ENCODE measurements at places on chromosomes 3 and 15.
A peak's percentile ranks its signal among the peaks of the same experiment; 100 is the strongest.

DNA sequence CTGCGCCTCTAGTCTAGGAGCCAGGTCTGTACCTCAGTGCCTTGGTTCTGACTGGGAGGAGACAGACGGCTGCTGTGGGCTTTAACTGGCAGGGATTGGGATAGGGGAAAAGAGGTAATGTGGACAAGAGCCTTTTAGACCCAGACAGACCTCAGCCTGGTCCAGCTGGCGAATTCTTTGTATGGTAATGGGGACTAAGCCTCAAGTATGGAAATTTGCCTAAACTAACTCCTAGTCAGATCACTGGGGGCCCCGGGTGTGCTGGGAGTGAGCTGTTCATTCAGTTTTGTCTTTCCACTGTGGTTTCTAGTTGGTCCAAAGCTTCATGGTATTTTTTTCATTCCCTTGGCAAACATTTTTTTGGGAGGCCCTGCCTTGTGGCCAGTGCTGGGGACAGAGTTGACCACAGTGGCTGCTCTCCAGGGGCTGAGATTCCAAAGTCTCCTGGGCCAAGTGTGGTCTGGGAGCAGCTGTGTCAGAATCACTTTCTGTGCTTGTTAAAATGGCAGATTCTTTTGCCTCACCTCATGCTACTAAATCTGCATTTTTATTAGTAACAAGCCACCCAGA lies 261.4 kb upstream of the C2CD4B start:
- DNase-seq, result no peak

GRCh38 chr3:98557324-98558010 lies 25.7 kb downstream of the GPR15 start:
- no peak for DNase-seq

DNA sequence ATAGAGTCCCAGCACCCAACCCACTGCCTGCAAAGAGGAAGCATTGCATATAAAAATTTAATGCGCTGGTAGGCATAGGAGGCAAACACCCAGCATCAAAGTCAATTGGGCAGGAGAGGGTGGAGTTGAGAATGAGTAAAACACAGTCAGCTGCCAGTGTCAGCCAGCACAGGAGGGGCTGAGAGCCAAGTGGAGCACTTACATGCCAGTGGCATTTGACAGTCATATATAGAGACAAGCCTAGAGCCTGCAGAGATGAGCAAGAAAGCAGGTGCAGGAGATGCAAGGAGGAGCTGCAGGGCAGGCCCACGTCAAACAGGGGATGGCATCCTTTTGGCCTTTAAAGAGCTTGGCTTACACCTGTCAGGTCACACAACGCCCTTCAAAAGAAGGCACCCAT lies 27.6 kb upstream of the ZFAND6 start:
- peak; percentile 62 for DNase-seq

GRCh38 chr3:119716998-119717397 lies 14.2 kb downstream of the CFAP91 start:
- no peak for DNase-seq

GRCh38 chr3:70615286-70615685 lies 302.8 kb upstream of the MDFIC2 start:
- no peak for DNase-seq

DNA sequence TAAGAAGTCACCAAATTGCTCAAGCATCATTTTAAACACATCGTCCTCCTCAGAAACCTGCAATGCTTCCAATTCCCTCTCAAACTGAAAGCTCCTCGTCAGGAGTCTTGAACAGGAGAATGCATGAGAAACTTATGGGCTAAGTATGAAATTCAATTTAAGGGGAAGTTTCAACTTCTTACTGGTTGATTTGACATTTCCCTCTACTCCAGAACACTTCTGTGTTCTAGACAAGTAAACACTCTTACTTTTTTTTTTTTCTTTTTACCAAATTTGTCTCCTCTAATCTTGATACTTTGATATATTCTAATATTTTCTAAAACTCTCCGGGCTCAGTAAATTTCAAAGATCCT lies 181.7 kb downstream of the RSL24D1 start:
- no peak for DNase-seq

DNA sequence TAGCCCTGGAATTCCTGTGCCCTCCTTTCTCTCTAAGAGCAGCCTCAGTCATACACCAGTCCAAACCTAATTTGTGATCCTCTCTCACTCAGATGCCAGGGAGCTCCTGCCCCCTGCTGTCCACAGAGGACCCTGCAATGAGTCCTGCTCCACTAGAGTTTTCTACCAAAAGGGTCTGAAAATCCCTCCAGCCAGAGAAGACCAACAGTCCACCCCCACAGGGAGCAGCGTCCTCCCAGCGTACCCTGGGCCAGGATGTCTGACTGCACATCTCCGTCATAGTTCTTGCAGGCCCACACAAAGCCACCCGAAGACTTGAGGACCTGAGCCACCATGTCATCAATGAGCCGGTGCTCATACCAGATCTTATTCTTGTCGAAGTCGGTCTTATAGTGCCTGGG lies 15.4 kb downstream of the IDH2 start:
- no peak for DNase-seq

- no peak for DNase-seq
These were observed 158.7 kb downstream of the GBE1 start for GRCh38 chr3:81602781-81603180.

DNA sequence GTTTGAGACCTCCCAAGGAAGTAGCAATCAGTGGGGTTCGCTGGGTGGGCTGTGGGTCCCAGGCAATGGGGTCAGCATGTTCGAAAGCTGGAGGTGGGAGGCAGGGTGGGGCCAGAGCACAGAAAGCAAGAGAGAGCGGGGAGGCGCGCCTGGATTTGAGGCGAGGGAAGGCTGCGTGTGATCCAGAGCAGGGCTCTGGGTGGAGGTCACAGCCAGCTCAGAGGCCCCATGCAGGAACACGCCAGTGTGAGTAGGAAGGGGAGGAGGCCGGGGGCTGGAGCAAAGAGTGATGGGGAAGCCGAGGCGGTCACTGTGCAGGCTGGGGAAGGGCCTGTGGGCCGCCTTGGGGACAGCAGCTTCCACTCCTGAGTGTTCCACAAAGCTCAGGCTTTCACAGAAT lies 8.8 kb downstream of the DNAJB8 start:
- DNase-seq, result no peak

DNA sequence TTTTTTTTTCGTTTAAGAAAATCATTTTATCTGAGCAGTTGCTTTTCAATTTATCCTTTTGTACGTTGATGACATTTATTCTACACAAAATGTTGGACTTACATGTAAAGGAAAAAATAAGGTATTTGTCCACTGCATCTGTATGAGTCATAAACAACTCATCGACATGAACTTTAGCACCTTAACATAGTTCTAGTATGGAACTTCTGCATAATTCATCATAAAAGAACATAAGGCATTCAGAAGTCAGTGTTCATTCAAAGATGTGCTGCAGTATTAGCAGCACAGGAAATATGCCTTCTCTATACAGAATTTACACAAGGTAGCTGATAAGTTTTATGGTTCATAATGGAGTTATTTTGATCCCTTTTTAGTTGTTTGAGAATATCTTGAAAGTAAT lies 801.6 kb downstream of the CADM2 start:
- no peak for DNase-seq

GRCh38 chr3:68483041-68483440 lies 449.3 kb downstream of the TAFA4 start:
- DNase-seq, result no peak

DNA sequence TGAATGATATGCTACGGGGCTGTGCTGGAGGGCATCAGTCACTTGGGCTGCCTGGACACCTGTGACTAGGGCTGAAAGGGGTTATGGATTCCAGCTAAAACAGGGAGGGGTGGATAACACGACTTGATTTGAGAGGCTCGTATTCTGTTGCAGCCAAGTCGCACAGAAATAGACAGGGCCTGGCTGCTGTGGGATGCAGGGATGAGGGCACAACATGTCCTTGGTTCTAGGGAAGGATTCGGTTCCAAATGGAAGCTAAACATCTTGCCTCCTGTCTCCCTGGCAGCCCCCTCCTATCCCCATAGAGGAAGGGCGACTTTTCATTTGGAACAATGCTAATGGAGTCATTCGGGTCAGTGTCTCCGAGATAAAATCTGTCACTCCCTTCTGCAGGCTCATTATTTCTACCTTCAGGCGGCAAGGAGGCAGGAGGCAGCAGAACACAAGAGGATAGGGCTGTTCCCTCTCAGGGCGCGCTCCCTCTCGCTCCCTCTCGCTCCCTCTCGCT lies 433.8 kb upstream of the RBMS3 start:
- DNase-seq, result no peak

Measured in NCI-H1417 treated with DMSO at 0.1 percent for 48 hours (cell line).